Lung microvascular endothelial cell (primary cell): ENCODE measurements at places on chromosomes 2 and 18.

DNA sequence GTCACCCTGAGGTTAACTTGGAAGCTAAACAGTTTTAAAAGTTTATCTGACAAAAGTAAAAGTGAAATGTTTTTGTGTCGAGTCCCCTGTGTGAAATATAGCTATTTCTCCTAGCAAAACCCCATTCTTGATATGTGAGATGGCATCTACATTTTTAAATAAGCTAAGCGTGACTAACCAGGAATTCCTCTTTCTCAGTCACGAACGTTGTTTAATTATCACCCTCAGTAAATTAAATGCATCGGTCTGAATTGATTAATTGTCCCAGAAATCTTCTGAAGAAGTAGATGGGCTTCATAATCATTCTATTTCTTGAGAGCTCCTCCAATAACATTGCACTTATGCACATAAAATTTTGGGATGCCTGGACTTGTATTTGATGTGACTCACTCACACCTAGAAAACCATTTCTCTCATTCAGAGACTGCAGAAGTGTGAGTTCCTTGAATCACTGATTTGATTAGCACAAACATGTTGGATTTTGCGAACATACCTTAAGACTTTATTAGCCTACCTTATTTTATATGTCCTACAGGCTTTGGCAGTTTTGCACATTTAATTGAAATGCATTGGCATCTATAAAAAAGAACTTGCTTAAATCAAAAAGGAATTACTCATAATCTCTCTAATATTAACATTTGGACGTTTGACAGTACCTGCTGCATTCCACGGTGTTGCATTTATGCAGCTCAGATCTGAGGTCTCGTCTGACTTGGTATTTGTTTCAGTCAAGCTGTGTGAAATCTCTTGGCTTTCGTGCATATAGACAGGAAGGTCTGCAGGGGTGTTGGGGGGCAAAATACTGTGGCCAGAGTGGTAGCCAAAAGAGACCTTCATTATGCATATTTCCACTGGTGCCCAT, 475.2 kb downstream of the EPHA4 start:
- DNase-seq, result peak; percentile 11

- no peak for DNase-seq
These were observed 6.6 kb upstream of the TUBB6 start for GRCh38 chr18:12301263-12302005.

DNA sequence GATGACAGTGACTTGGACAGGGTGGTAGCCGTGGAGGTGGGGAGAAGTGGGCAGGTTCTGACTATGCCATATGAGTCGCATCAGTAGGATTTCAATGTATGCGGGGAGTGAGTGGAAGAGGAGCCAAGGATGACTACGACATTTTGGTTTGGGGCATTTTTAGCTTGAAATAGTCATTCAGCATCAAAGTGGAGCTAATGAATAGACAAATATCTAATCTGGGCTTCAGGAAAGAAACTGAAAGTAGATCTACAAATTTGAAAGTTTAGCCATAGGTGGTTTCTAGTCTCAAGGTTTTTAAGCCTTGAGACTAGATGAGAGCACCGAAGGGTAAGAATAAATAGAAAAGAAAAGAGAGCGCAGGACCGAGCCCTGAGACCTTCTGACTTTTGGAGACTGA, 58.3 kb downstream of the FEZ2 start:
- DNase-seq, result no peak

DNA sequence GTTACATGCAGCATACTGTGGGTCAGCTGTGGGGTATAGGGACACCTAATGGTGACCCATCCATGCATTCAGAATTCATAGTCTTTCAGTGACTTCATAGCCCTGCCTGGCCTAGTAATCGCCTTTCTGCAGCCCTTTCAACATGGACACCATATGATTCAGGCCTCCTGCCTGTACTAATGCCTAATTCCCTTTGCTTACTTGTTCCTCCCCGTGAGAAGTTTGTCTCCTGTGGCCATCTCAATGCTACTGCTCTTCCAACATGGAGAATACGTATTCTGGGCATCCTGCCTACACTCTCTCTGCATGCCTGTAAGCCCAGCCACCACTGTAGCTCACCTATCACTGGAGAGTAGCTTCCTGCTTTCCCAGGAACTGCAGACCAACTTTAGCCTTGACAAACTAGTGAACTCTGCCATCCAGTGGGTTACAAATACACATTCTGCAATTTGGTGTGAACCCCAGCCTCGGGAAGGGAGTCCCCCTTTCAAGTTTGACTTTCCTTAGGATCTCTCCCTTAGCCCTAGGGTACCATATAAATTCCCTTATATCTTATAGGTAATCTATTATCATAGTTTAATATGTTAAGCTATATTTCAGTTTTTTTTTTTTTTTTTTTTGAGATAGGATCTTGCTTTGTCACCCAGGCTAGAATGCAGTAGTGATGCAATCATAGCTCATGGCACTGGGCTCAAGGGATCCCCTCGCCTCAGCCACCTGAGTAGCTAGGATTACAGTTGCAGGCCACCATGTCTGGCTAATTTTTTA, 22.3 kb downstream of the M1AP start:
- DNase-seq, result no peak

DNA sequence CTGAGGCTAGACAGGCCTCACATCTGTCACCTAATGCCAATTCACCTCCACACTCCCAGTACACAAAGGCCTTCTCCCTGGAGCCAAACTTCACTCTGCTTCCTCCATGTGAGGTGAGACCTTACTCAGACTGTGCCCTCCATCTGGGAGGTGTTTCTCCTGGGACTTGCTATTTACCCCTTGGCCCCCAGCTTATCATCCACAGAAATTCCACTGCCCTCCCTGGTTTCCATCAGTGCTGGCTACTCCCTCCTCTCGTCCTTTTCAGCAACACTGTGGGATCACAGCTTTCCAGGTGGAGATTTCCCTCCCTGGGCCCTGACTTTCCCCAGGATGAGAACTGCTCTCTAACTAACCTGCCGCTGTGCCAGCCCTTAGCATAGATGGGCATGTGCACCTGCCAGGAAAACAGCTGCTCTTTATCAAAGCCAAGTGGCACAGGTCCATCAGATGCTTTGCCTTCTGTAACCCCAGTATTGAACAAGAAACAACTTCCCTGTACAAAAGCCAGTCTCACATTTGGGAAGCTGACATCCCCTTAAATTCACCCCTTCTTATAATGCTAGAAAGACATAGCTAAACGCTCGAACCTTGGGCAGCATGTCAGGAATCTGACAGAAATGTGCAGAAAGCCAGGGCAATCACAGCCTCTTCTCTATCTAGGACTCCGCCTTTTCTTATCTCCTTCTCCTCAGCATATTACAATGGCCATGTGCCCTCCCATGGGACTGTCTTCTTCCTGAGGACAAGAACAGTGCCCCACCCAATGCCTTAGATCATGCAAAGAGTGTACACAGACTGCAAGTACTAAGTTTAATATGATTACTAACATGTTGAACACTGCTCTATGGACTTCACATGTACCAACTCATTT, 535.5 kb upstream of the ID2 start:
- no peak for DNase-seq

DNA sequence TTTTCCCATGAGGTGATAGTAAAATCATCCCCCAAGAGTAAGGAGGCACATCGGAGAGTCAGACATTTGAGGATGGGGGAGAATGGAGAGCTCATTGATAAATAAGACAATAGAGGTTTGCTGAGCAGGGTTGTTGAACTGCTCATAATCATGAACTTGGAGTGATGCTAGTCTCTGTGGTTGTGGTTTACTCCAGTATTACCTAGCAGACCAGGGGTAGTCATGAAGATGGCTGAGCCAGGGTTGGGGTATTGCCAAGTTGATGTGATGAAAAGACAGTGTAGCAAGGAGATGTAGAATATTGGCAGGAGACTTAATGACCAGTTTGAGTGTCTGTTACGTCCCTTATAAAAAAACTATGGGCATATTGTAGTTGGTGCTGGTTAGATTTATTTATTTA, 25.4 kb downstream of the CYBRD1 start:
- no peak for DNase-seq

DNA sequence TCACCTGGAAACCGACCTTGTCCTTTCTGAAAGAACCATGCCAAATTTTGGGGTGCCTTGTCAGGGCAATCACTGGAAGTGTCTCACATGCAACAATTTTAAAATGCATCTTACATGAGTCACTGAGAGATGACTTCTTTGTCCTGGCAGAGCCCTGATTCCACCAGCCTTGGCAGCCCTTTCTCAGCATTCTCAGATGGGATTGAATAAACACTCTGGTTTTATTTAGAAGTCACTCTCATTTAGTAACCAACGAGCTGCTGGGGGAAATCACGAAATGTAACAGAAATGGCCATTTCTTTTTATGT, 3.8 kb upstream of the ATP8B1 start:
- peak; percentile 76 for DNase-seq

DNA sequence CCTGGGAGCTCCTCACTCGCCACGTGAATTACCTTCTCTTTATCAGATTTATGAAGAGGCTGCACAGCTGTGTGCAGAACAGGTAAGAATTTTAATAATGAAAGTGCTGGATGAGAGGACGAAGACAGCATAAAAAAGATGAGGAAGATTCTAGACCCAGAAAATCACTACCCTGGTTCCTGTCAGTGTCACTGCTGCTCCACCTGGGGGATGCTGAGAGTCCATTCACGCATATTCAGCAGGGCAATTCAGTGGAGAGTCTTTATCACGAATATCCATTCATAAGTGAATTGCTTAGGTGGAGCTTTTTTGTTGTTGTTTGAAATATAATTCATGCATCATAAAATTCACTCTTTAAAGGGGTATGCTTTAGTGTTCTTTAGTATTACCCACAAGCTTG, 52.0 kb downstream of the MRPL33 start:
- DNase-seq, result no peak

GRCh38 chr18:3153107-3153704, 66.6 kb downstream of the MYOM1 start:
- peak; percentile 71 for DNase-seq

DNA sequence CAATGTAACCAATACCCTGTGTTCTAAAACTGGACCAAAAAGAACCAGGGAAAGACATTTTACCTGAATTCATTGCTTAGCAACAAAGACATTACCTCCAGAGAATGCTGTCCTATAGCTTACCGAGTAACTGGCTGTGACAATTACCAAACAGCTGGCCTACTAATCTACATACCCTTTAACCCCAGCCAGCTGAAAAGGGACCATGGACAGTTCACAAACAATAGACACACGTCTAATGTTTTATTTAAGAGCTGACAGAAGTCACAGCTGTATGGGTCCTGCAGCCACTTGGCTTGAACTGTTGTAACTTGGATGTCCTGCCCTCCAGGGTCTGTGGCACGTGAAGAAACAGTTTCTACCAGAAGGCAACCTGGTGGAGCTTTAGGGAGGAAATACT, 130.1 kb upstream of the EFEMP1 start:
- DNase-seq, result no peak

DNA sequence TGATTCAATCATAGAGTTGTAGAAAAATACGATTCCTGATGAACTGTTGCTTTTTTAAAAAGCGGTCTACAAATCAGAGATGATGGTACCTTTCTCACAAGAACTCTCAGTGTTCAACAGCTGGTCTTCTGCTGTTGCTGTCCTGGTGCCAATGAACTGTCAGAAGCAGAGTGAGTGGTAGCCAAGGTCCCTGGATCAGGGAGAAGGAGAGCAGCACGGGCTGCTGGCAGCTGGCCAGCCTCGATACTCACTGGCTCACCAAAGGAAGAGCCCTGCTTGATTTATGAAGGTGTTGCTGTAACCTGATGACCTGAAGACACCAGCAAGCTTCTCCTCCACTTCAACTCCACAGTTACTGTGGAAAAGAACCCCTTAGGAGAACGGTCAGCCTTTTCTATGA, 300.8 kb upstream of the SOX11 start:
- no peak for DNase-seq

- DNase-seq, result no peak
These were observed 268.6 kb downstream of the EIPR1 start for GRCh38 chr2:3108710-3109702.

DNA sequence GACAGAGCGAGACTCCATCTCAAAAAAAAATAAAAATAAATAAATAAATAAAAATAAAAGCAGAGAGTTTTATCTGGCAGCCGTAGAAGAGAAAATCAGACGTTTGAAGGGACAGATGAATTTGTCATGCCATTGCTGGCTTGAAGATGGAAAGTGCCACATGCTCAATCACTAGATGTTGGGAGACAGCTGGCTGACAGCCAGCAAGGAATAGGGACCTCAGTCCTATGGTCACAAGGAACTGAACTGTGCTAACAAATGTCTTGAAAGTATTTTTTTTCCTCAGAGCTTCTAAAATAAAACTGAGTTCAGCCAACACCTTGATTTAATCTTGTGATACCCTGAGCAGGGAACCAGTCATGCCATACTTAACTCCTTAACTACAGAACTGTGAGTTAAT, 65.4 kb downstream of the DTNA start:
- no peak for DNase-seq

DNA sequence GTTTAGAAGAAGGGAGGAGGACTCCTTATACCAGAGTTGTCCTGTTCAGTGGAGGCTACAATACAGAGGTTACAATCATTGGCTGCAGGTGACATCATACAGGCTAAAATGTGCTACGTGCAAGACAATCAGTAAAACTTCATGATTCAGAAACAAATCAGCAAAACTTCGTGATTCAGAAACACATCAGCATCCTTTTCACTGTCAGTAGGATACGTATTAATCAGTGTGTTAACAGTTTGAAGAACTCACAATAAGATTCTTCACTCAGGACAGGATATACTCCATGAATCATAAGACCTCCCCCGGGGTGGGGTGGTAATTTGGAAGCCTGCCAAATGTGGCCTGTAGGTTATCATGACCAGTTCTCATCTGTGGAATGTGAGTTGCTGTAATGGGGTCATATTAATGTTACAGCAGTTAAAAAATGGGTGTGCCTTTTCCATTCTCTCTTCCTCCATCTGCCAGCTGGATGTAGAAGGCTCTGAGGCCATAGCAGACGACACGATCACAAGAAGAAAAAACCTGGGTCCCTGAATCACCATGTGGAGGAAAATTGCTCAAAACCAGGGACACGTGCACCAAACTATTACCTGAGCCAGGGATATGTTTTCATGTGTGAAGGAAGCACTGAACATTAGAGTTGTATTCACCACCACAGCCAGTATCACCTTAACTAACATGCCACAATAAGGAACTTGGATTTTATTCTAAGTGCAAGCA, 134.8 kb upstream of the CREB1 start:
- DNase-seq, result peak; percentile 100

GRCh38 chr2:191188550-191189093, 37.8 kb upstream of the STAT4 start:
- no peak for DNase-seq

DNA sequence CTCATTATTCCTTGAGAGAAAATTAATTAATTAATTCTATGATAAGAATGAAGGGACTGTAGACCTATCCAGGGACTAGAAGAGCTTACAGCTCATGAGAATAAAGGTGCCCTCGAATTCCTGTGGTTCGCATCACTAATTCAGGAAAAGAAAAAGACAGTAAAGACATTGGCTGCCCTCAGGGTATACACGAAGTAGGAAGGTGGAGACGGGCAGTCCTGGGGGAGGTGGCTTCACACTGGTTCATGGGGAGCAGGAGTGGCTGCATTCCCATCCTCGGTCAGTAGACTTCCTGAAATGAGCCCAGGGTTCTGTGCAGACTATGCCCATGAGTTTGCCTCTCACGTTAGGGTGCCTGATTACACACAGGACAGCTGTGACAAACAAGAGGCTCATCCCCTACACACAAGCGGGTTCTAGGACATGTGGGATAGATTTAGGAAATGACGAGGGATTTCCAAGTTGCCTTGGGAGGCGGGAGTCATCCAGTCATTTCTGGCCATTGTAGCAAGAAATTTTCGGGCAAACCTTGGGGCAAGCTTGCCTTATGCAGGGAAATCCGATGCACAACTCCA, 282.2 kb downstream of the CYP26B1 start:
- no peak for DNase-seq
